ENCODE measurements at places on chromosomes 5 and 9.

- no peak for DNase-seq
These were observed 19.7 kb downstream of the NAA35 start for GRCh38 chr9:85960688-85961093.

GRCh38 chr9:13412331-13412730, 132.8 kb upstream of the MPDZ start:
- no peak for DNase-seq

- no peak for DNase-seq
These were observed 13.6 kb upstream of the CLK4 start for GRCh38 chr5:178640331-178641045.

DNA sequence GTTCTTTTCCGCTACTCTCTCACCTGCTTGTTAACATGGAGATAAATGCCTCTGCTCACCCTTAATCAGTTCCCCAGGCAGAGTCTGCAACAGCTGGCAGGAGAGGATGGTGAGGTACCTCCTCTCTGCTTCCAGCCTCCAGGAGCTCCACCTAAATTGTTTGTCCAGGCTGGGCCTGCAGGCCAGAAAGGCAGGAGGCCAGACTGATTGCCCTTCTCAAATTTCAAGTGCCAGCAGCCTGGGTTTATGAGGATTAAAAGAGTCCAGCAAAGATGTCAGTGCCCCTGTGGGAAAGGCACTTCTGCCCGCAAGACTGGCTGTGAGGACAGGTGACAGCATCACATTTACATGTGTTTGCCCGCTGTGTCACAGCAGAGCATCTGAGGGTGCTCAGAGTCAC, 19.8 kb downstream of the CORO2A start:
- no peak for DNase-seq

DNA sequence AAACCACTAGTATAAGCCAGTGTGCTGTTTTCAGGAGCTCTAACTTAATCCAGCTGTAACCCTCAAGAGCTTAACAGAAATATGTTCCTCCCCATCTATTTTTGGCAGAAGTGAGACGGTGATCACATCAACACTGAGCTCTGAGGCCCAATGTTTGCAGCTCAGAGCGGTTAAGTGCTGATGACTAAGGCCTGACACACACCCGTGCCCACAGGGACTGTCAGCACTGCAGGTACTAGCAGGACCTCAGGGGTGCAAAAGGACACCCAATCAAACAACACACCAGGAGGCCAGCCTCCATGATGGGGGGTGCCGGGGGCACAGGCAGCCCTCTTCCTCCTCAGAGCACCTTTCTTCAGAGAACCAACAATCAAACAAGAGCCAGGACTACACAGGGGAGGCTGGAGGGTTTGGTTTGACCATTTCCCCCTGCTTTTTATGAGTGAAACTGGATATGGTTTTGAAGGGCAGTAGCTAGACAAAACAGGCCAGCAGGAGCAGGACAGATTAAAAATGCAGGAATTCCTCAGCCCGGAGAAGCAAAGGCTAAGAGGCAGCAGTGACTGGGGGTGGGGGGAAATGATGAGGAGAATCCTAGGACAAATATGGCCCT, 61.3 kb downstream of the RAPGEF1 start:
- peak; percentile 82 for DNase-seq

DNA sequence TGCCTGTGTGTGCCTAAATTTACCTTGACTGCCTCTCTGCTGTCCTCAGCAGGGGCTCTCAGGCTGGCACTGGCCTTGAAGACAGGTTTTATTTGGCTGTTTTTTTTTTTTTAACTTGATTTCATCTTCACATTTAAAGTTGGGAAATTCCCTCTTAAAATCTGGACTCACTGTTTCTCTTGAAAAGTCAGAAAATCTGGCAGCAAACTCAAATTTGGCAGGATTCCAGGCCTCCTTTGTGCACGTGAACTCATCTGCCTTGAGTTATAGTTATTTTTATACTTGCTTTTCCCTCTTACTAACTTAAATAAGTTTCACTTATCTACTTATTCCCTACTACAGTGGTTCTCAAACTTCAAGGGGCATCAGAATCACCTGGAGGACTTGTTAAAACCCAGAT, 118.4 kb upstream of the MAP3K1 start:
- peak; percentile 49 for DNase-seq

DNA sequence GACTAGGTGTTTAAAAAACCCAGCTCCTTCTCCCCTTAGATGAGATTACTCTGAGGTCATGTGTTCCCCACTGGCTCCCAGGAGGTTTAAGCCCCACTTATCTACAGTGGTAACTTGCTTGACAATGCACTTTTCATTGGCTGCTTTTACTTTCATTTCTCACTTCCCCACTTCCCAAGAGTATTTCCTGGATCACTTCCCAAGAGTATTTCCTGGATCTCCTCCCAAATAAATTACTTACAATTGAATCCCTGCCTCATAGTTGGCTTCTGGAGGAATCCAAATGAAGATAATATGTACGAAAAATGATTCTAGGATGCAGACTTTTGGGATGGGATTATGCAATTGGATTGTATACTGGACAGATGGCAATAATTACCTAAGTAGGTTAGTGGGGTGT, 47.1 kb upstream of the CHSY3 start:
- no peak for DNase-seq

- no peak for DNase-seq
These were observed 11.8 kb downstream of the TRUB2 start for GRCh38 chr9:128310461-128310860.

DNA sequence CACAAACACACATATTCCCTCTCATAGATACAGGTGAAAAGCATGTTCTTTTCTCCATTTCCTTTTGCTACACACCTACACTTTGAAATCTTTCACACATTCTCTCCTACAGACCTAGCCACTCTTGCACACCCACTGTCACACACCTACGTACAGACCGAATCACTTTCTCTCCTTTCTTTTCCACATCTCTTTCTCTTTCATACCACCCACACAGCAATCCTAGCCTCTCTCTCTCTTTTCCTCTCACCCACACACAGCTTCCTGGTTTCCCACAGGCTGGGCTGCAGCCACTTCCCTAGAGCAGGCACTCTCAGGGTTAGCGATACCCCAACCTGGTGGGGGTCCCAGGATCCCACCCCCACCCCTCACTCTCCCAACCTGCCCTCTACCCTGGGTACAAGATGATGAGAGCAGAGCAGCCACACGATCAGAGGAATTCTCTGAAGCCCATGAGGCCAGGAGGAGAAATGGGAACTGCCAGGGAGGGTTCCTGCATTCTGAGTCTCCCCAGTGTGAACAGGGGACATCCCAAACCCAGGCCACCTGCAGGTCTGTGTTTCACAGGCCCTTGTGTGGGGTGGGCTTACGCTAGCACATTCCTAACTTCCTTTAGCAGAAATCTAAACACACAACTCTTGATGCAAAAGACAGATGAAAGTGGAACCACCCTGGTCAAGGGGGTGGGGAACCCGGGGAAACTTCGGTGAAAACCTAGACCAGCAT, 17.1 kb upstream of the SYNPO start:
- DNase-seq = no peak

GRCh38 chr5:154517181-154517580, 39.2 kb upstream of the HAND1 start:
- no peak for DNase-seq

- DNase-seq = no peak
These were observed 21.0 kb upstream of the SUSD3 start for GRCh38 chr9:93037476-93037971.

DNA sequence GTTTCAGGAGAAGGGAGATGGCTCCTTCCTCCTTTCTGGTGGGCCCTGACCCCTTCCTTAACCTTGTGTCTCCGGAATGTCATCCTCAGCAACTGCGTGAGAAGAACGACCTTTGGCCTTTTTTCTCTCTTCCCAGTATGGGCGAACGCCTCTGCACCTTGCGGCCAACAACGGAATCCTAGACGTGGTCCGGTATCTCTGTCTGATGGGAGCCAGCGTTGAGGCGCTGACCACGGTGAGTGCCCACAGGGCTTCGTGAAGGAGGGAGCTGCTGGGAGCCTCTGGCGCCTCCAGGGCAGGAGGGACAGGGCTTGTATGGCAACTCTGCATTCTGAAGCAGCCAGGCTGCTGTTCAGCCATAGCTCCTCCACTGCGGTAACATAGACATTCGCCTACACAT, 68.0 kb upstream of the CTSL start:
- DNase-seq = no peak

DNA sequence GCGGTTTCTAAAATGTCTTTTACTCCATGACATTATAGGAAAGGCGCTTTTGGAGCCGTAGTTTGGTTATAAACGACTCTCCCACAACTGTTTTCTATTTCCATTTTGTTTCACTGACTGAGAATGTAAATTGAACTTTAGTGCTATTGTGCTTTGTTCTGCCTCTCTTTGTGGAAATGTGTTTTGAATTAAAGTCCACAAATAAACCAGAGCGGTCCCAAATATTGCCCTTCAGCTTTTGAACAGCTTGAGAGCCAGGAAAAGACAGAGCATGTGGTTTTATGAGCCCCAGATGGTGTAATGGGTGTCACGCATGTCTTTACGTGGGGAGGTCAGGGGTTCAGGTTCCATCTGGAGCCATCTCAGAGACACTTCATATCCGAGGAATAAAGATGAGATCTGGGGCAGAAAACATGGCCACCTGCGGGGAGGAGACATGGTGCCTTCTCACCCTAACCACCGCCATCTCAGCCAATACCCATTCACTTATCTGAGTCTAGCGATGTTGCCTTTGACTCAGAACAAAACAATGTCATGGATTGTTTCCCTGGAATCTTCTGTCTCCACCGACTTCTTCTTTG, 42.5 kb upstream of the ROR2 start:
- no peak for DNase-seq

GRCh38 chr9:78863531-78863930, 566.6 kb downstream of the PSAT1 start:
- no peak for DNase-seq

DNA sequence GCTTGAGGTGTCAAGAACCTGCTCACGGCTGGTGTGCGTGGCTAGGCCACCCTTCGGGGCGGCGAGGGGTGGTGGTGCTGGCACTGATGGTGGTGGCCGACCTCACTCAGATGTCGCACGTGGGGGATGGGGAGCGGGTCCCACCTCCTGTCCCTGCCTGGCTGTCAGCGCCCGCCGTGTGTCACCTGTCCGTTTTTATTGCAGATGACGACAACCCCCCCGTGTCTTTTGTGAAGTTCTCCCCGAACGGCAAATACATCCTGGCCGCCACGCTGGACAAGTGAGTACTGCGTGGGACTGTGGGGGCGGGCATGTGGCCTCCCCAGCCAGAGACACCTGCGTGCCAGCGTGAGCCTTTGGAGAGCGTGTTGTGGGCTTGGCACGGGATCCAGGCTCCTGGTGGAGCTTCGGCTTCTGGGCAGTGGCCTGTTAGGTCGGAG, 10.1 kb downstream of the RNU6ATAC start:
- DNase-seq = no peak

Measured in CD4-positive, alpha-beta T cell treated with Interleukin-21 for 1 hour (primary cell).